Fibroblast of skin of left biceps (primary cell): ENCODE measurements at places on chromosomes 2 and 18.

GRCh38 chr18:7645756-7646155, 78.6 kb downstream of the PTPRM start:
- no peak for DNase-seq

- peak; percentile 84 for DNase-seq
Measured at GRCh38 chr2:84443477-84443876, 15.6 kb downstream of the SUCLG1 start.

DNA sequence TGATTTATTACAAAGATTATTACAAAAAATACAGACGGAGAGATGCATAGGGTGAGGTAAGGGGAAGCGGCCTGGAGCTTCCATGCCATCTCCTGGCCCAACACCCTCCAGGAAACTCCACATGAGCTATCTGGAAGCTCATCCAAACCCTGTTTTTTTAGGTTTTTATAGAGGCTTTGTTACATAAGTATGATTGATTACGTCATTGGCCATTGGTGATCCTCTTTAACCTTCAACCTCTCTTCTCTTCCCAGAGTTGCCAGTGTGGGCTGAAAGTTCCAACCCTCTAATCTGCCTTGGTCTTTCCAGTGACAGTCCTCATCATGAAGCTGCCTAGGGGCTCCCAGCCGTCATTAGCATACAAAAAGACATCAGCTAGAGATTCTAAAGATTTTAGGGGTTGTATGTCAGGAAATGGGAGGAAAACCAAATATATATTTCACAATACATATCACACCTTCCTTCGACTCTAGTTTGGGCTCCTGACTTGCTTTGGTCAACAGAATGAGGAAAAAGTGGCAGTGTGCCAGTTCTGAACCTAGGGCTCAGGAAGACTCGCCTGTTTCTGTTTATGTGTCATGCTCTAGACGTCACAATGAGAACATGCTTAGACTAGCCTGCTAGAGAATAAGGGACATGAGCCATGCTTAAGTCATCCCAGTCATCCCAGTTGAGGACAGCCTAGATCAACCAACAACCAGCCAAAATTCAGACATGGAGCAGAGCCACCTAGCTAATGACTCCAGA, 54.1 kb downstream of the ETAA1 start:
- DNase-seq = peak; percentile 3

DNA sequence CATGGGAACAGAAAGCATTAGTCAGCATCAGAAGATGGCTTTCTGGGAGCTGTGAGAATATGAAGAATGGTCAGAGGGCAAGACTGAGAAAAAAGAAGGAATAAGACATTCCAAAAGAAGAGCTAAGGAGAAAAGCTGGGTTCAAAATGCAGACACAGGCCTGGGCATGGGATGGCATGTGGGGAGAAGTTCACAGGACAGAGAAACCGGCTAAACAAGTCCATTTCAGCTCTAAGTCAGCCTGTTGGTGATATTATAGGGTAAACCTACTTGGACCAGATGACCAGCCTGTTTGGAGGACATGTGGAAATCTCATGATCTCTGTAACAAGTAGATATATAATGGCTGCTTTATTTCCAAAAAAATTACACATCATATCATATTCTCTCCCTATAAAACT, 91.7 kb upstream of the MEIS1 start:
- no peak for DNase-seq

GRCh38 chr18:8788503-8789429, 83.4 kb downstream of the MTCL1 start:
- DNase-seq = no peak
